ENCODE measurements at places on chromosomes 5 and 9. TPM values are rescaled to one million over a fixed set of nuclear protein-coding genes. Genes with fewer than 3 reads are reported as not detected.

- no peak for DNase-seq
Observed at GRCh38 chr5:175859422-175859821, 12.0 kb upstream of the CPLX2 start.

DNA sequence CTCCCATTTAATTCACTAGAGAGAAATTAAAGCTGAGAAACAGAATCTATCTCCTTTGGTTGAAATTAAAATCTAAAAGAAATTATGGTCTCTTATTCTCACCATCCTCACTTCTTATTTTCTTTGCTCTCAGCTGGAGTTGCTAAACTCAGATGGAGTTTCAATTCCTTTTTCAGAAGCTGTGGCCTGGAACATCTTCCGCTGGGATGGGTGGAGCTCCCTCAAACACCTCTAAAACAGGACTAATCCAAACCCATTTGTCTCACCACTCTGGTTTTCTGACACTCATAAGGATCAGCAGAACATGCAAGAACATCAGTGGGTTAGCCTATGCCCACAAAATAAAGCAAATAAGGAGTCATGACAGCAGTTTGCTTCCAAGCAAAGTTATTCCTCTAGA is 39.6 kb upstream of the CEP78 start:
- DNase-seq = no peak

GRCh38 chr9:116230051-116230632 is 76.6 kb downstream of the PAPPA start:
- DNase-seq = peak; percentile 41

DNA sequence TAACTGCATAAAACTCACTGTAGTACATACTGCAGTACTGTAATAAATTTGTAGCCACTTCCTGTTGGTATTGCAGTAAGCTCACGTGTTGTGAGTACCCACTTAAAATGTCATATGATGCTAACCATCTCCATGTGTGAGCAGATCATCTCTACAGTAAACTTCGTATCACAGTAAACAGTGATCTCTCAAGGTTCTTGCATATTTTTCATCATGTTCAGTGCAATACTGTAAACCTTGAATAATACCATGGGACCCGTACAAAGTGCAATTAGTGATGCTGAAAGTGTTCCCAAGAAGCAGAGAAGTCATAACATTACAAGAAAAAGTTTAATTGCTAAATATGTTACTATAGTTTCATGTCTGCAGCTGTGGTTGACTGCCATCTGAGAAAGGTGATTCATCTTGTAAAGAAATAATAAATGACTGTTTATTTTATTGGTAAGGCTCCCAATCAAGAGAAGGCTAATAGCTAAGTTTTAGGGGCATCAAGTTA is 253.8 kb upstream of the POU5F2 start:
- DNase-seq = no peak

DNA sequence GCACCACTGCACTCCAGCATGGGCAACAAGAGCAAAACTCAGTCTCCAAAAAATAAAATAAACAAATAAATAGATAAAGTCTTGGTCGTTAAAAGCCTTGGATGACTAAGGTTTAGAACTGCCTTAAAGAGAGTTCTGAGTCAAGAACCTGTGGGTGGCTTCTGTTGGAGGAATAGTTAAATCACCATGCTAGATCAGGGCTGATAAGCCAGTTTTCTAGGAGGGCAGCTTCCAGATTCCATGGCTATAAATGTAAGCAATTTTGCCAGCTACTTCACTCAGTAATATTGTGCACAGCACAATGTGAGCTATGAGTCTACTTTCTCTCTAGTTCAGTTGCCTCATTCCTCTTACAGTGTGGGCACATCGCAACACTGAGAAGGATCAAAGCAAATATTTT is 242.1 kb upstream of the NUDT12 start:
- DNase-seq = peak; percentile 4

DNA sequence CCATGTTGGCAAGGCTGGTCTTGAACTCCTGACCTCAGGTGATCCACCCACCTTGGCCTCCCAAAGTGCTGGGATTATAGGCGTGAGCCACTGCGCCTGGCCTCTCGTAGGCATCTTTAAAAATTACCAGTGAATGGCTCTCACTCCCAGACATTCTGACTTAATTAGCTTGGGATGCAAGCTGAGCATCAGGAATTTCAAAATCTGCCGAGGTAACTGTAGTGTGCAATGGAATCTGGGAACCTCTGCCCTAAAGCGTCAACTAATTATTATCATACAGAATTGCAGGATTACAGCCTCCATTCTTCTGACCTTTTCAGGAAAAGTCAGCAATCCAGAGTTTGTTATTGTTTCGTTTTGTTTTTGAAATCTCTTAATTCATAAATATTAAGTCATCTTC is 213.4 kb upstream of the DMAC1 start:
- no peak for DNase-seq

- peak; percentile 61 for DNase-seq
Observed at GRCh38 chr5:76794871-76795270, 24.0 kb upstream of the F2RL1 start.

DNA sequence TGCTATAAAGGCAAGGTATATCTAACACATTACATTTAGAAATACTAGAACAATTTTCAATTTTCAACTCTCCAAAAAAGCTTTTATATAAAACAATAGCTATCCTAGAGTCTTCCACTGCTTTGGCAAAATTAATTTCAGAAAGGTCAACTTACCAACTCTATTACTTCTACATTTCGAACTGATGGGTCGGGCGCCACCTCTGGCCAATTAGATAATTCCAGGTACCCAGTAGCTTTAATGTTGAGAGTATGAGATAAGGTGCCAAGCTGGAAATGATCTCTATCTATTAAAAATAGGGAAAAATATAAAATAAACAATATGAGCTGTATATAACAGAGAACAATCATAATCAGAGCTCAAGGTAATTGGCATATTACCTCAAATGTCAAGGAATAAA is 166.6 kb downstream of the AP3B1 start:
- DNase-seq = no peak

DNA sequence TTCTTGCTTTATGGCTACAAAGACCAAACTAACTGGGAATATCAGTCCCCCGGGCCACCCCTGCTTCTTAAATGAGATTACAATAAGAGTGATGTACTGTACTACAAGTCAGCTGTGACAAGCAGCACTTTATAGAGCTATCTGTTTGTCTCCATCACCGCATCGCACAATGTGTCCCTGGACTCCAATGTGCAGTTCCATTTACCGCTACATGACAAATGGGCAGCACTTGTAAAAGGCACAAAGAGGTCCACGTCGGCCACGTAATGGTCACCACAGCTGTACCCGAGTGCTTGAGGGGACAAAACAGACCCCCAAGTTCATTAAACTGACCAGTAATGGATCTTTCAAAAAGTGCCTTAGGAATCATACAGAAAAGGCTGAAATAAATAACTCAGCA is 54.1 kb downstream of the PSMB7 start:
- DNase-seq = no peak

GRCh38 chr9:77726289-77726688 is 78.2 kb upstream of the GNA14 start:
- DNase-seq = peak; percentile 45

DNA sequence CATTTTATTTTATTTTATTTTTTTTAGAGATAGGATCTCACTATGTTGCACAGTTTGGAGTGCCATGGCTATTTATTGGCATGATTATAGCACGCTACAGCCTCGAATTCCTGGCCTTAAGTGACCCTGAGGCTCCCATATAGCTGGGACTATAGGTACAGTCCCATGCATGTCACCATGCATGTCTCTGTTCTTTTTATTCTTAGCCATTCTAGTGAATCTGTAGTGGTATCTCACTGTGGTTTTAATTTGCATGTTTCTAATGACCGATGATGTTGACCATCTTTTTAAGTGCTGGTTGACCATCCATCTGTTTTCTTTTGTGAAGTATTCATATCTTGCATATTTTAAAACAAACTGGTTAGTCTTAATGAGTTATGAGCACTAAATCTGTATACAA is 76.1 kb downstream of the SLC44A1 start:
- no peak for DNase-seq

DNA sequence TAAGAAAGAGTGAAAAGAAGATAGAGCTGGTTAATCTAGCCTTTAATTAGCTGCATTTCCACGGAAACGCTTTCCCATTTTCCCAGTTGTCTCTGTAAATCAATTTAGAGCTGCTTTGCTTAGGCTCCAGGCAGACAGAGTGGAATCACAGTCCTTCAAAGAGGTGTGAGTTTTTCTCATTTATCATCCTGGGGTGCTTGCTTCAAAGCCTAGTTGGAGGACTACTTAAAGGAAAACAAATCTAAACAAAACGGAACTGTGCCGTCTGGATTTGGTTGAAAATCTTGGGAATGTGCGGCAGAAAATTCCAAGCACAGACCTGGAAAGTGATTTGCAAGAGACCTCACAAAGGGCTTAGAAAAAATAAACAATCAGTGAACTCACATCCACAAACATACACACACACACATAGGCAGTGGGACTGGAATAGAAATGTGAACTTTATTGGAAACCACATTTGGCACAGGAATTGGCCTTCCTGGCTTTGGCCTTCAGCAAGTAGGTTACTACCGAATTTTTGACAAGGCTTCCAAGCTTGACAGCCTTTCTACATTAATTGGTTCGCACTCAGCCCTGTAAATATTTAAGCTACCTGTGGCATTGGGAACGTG is 235.2 kb upstream of the SLC24A2 start:
- DNase-seq = peak; percentile 37

GRCh38 chr9:68447611-68448010 is 91.2 kb downstream of the PGM5 start:
- DNase-seq = no peak

DNA sequence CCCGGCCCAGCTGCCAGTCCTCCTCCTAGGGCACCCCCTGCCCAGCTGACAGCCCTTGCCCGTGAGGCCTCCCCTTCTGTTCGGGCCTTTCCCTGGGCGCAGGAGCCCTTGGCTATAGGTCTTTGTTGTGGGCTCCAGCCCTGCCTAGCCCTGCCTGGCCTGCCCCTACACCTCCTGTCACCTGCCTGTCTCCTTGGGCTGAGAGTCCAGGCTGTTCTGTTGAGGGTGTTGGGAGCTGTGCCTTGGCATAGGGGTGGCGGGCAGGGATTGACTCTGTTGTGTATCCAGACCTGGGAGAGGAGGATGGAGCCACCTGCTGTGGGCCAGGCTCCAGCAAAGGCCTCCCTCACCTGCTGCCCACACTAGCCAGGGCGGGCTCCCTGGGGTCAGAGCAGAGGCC is 11.6 kb downstream of the FCN2 start:
- DNase-seq = no peak

DNA sequence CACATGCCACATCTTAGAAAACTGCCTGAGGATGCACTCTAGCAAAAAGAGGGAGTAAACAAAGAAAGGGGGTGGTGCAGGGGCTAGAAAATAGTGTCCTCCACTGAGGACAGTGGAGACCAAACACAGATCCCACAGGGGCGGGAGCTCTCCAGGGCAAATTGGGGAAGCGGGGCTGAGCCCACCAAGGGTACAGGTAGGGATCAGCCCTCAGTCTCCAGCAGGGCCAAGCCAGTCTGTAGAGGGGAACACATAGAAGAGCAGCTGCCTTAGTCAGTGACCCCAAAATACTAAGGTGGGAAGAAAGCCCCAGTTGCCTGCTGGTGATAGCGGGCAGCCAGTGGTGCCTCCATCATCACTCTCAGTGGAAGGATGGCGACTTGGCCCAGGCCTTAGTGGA is 134.0 kb downstream of the ATPSCKMT start:
- DNase-seq = no peak

- no peak for DNase-seq
Observed at GRCh38 chr9:136451221-136451877, 11.7 kb upstream of the INPP5E start.

- no peak for DNase-seq
Observed at GRCh38 chr5:40844565-40844964, 3.4 kb downstream of the CARD6 start.

DNA sequence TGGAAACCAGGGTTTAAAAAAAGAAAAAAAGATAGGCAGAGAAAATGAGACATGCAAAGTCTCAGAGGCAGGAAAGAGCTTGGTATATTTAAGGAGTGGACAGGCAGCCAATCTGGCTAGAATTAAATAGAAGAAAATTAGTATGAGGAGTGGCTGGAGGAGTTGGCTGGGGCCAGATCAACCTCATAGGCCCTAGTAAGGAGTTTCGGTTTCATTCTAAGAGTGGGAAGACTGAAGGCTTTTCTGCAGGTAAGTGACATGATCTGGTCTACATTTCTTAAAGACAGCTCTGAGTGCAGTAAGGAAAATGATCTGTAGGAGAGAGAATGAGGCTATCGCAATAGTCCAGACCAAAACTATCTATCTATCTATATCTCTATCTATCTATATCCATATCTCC is 27.5 kb downstream of the ADRB2 start:
- no peak for DNase-seq

DNA sequence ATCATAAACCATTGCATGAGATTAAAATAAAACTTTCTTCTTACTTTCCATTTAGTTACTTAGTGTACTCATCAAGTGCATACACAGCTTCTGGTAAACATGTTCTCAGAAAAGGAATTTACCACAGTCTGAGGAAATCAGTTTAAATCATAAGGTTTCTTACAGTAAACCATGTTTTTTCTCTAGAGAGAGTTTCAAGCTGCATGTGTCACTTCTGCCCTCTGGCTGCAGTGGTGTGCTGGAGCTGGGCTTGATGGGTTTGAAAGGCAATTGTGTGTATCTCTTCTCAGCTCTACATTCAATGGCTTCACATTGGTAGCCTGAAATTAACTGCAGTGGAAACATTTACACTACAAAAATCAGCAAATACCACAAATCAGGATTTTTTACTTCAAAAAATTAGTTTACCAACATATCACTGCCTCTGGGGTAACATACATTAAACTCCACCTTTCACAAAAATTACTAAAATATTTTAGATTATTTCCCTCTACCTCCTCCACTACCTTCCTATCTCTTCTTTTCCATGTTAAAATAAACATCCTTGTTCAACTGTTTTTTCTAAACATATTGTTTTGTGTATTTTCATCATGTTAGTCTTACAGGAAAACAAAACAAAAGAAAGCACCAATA is 414.3 kb downstream of the ANXA1 start:
- DNase-seq = no peak

- no peak for DNase-seq
Observed at GRCh38 chr9:96566498-96567202, 53.0 kb downstream of the CDC14B start.

- DNase-seq = peak; percentile 22
Observed at GRCh38 chr9:124045076-124045829, 33.7 kb downstream of the LHX2 start.

SLC45A2 gene
- total RNA-seq = not detected

CARTPT gene
- total RNA-seq = not detected

TMEM171 gene
- total RNA-seq = 3.3 TPM

ZNF883 gene
- 0.83 TPM for total RNA-seq

FOXD4L4 gene
- under 0.01 TPM for total RNA-seq

ST8SIA4 gene
- total RNA-seq = 0.18 TPM

SLC36A3 gene
- total RNA-seq = not detected

NR4A3 gene
- total RNA-seq = 1.9 TPM

DDX4 gene
- total RNA-seq = not detected
